Pancreas (tissue), 10 donors: ENCODE measurements at places on chromosomes 6 and 20. TPM values are rescaled to one million over a fixed set of nuclear protein-coding genes. Genes with fewer than 3 reads are reported as not detected.

DNA sequence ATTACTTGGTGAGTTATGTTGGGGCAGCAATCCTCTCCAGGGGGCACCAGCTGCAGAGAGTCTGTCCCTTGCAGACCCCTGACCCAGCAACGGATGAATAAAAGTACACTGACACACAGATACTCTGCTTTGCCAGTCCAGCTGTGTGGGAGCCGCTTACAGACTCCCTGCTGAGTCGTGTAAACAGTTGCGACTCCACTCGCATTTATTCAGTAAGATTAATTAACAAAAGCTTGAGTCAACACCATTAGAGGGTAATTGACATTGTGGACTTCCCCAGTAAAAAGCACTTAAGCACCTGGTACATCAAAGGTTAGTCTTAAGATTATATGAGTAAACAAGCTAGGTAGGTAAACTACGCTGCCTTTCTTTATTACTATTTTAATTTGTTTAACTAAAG lies 92.0 kb upstream of the TMEM181 start:
- DNase-seq = no peak

- no peak for DNase-seq
These were observed 794.6 kb downstream of the TFAP2A start for GRCh38 chr6:9620263-9620662.

DNA sequence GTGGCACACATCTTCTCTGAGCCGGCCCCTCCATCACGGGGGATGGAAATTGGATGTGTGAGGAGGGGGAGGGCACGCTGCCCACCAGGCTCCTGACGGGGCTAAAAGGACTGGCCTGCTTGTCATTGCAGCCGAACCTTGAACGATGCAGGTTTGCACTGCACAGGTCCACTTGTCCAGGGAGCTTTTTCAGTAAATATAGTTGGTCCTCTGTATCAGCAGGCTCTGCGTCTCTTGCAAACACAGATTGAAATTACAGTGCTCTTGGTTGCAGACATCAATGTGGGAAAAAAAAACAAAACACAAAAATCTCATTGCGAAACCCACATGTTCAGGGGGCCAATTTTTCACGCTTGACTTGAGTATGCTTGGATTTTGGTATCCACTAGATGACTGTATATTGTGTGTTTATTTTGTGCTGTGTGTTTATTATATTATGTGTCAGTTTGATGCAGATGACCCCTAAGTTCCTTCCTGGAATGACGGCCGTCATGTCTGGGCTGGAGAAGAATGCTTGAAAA lies 29.2 kb downstream of the ERMARD start:
- no peak for DNase-seq

SULF2 gene
- total RNA-seq = 4.5 TPM

- DNase-seq = no peak
These were observed 4.7 kb upstream of the DOK5 start for GRCh38 chr20:54470697-54471096.

DNA sequence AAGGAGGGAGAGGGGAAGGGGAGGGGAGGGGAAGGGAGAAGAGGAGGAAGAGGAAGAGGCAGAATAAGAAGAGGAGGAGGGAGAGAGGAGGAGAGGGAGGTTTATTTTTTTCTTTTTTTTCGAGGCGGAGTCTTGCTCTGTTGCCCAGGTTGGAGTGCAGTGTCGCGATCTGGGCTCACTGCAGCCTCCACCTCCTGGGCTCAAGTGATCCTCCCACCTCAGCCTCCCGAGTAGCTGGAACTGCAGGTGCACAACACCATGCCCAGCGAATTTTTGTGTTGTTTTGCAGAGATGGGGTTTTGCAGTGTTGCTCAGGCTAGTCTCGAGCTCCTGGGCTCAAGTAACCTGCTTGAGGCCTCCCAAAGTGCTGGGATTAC lies 6.1 kb upstream of the GJA10 start:
- DNase-seq = no peak

FAM83C gene
- not detected for total RNA-seq

BPIFB4 gene
- not detected for total RNA-seq

DNA sequence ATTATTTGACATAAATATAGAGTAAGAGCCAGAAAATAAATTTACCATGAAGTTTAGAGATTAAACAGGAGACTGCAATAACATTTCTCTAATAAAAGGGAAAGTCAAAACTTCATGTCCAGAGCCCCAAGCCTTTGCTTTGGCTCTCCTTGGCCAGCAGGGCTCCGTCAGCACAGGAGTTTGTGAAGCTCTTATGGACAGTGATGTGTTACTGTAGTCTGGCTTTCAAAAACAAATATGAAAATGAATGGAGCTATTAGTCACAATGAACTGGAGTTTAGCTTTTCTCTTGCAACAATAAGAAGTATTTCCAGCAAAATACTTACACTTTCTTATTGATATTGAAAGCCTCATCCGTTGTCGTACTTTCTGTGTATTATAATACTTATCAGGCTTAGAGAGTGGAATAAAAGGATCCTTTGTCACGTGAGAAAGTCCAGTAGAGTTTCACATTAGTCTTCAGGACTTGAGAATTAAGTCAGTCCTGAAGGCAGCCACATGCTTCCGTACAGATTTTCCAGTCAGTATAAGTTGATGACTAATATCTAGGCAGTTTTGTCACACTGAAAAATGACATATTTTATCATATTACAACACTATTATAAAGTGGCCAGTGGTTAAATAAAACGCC lies 117.0 kb upstream of the PRL start:
- no peak for DNase-seq

GRCh38 chr6:114952229-114952628 lies 609.4 kb upstream of the HS3ST5 start:
- no peak for DNase-seq

GRCh38 chr6:136307351-136307750 lies 17.7 kb upstream of the BCLAF1 start:
- DNase-seq = no peak

SLC23A2 gene
- 8.5 TPM for total RNA-seq

- no peak for DNase-seq
These were observed 388.4 kb upstream of the JARID2 start for GRCh38 chr6:14857501-14857900.

- no peak for DNase-seq
These were observed 41.8 kb downstream of the RBM38 start for GRCh38 chr20:57432862-57433491.

- no peak for DNase-seq
These were observed 21.9 kb downstream of the MEP1A start for GRCh38 chr6:46815130-46815529.

DNA sequence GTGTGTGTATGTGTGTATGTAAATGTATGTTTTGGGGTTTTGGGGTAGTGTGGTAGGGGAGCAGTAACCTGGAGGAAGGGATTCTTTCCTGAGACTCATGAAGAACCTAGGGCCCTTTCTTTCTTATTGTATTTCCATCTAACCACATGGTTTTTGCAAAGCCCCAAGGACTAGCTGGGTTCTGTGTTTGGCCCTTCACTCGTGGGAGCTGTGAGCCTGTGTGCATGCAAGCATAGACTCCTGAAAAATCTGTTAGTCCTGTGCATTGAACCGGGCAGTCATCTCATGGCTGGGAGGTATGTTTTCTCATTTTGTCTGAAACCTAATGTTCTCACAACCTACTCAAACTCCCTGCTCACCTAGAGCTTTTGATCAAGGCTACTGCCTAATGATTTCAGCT lies 219.1 kb downstream of the PHACTR1 start:
- DNase-seq = no peak

HUS1B gene
- not detected for total RNA-seq

- DNase-seq = no peak
These were observed 316.2 kb downstream of the DHX35 start for GRCh38 chr20:39278230-39278788.

DNA sequence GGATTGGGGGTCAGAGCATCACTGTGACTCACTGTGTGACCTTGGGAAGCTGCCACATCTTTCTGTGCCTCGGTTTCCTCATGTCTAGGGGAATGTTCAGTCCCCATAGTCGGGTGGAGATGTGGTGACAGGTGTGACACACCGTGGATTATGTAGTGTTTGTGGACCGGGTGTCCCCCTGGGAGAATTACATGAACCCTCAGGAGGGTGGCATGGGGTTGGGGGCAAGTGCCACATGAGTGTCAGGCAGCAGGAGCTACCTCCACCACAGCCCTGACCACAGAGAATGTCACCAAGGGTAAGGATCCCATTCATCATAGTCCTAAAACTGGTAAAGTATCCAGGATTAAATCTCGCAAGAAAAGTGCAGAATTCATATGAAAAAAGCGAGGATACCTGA lies 23.2 kb downstream of the SUN5 start:
- DNase-seq = no peak

- DNase-seq = no peak
These were observed 125.3 kb downstream of the DLL1 start for GRCh38 chr6:170165471-170166117.

WFDC10B gene
- not detected for total RNA-seq

GRCh38 chr20:34334654-34335407 lies 28.2 kb upstream of the ITCH start:
- DNase-seq = peak; percentile 24

RAET1G gene
- total RNA-seq = not detected

GJA1 gene
- total RNA-seq = 4.9 TPM

GRCh38 chr20:60804918-60805630 lies 447.0 kb upstream of the CDH4 start:
- no peak for DNase-seq
